ENCODE measurements at places on chromosomes 7 and 10.

- peak; percentile 59 for DNase-seq
Measured at GRCh38 chr7:31744294-31744874, 57.4 kb downstream of the PPP1R17 start.

- DNase-seq = no peak
Measured at GRCh38 chr10:105514106-105514505, 873.0 kb downstream of the SORCS3 start.

GRCh38 chr7:50272808-50273207, 31.7 kb upstream of the IKZF1 start:
- no peak for DNase-seq

DNA sequence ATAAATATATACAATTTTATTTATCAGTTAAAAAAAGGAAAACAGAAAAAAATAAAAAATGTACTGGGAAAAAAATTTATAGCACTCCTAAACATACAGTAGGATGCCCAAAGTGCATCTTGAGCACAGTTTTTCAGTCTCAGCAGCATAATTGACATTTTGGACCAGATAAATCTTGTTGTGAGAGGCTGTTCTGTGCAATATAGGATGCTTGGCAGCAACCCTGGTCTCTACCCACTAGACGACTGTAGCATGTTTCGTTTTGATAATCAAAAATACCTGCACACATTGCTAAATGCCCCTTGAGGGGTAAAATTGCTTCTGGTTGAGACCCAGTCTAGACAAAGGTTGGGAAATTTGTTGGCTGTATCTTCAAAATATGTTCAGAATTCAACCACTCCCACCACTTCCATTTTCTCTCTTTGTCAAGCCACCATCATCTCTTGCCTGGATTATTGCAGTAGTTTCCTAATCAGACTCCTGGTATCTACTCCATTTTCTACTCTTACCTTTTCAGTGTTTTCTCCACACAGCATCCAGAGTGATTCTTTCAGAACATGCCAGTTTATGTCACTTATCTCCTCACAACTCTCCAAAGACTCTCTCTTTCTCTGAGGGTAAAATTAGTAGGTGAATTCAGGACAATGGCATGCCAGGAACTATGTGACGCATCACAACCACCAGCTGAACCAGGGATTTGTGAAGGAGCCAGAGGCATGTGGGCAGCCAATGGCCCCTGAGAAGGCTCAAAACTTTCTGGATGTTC, 91.4 kb downstream of the GPR85 start:
- no peak for DNase-seq

GRCh38 chr10:124344266-124344590, 74.5 kb downstream of the OAT start:
- DNase-seq = no peak

GRCh38 chr10:86100581-86101061, 266.0 kb downstream of the GRID1 start:
- no peak for DNase-seq

GRCh38 chr7:64686493-64687184, 20.7 kb downstream of the ZNF107 start:
- DNase-seq = peak; percentile 48

GRCh38 chr10:34327184-34327583, 487.9 kb downstream of the PARD3 start:
- no peak for DNase-seq

- DNase-seq = no peak
Measured at GRCh38 chr10:111370101-111370500, 293.3 kb downstream of the ADRA2A start.

GRCh38 chr7:27897001-27897400, 157.0 kb downstream of the TAX1BP1 start:
- DNase-seq = no peak

- no peak for DNase-seq
Measured at GRCh38 chr7:132092106-132092505, 484.2 kb downstream of the PLXNA4 start.

DNA sequence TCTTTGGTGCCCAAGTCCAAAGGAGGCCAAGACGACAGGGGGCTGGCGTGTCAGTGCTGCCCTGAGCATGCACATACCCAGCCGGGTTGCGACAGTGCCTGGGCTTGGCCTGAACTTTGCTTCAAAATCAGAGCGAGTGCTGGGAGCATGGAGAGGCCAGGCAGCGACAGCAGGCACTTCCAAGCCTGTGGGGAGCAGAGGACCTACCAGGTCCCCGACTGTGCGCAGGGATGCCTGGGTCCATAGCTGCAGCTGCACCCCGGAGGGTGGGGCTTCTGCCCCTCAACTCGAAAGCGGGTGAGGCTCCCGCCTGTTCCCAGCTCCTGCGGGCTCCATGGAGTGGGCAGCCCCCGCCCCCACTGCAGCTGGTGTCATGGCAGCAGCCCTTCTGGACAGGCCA, 79.1 kb downstream of the HDAC9 start:
- no peak for DNase-seq

- DNase-seq = no peak
Measured at GRCh38 chr10:63767138-63767801, 246.1 kb downstream of the REEP3 start.

DNA sequence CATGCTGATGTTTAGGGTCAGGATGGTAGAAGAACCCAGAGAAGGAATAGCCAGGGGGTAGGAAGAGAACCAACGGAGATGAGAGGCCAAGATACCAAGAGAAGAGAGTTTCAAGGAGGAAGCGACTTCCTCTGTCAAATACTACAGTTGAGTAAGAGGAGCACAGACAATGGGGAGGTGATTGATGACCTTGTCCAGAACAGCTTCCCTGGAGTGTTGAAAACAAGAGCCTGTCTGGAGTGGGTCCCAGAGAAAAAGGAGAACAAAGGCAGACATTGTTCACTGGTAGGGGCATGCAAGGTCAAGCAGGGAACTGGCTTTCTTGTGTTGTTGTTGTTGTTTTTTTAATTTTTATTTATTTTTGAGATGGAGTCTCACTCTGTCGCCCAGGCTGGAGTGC, 9.6 kb upstream of the TRIM56 start:
- no peak for DNase-seq

GRCh38 chr10:84991301-84991700, 662.9 kb downstream of the CCSER2 start:
- DNase-seq = no peak

DNA sequence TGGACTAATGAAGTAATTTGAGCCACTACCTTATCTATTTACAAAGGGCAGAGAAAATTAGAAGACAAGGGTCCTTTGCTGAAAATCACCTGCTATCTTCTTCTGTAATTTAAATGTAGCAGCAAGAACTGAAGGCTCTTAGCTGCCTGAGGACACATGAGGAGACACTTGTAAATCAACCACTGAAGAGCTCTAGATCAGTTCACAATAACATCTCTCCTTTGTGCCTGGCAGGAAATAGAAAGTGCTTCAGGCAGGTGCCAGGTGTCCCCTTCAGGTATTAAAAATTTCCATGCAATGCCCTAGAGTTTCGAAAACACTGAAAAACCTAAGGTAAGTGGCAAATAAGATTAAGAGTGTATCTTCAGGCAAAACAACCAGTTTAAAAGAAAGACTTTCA, 474.6 kb downstream of the GRM8 start:
- no peak for DNase-seq

GRCh38 chr10:97673736-97674525, 13.1 kb downstream of the AVPI1 start:
- DNase-seq = peak; percentile 37

DNA sequence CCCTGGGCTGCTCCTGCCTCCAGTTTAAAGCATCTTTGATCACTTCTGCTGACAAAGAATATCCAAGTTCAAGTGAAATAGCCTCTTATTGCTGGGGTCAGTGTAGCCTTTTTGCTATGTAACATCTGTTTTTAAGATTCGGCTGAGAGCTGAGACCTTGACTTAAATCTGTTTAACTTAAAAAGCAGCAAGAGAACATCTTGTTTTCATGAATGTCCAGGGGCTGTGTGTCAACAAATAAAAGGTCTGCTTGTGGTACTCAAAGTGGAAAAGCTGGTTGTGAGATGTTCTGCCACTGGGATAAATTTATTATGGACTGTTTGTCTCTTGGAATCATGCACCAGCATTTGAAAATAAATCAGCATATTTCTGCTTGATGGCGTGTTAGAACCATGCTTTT, 73.2 kb downstream of the CALD1 start:
- no peak for DNase-seq

DNA sequence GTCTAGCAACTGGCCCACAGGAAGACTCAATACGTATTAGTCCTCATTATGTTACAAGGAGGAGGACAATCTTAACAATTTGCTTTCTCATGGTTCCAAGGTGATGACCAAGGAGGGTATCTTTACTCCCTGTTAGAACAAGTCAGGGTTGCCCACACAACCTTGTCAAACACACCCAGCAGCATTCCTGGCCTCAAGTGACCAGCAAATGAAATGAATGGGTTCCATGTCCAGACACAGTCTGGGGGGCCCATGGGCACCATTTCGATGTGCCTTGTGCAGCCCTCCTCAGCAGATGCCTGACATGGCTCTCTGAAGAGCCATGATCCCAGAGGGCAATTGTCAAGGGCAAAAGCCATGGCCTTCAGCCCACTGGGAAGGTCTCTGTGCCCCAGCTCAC, 40.8 kb downstream of the ANXA8 start:
- no peak for DNase-seq

- no peak for DNase-seq
Measured at GRCh38 chr10:29620112-29620690, 14.6 kb downstream of the SVIL start.

DNA sequence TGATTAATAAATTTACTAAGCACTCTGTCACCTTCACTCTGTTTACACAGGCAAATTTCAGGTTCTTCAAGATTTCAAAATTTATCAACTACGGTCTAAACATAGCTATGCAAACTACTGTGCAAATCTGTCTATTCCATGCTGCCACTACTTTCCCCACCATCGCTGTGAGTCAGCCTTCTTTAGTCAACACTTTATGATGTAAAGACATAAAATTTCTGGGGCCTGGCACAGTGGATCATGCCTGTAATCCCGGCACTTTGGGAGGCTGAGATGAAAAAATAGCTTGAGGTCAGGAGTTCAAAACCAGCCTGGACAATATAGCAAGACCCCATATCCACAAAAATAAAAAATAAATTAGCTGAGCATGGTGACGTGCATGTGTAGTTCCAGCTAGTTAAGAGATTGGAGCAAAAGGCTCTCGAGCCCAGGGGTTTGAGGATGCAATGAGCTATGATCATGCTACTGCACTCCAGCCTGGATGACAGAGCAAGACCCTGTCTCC, 42.6 kb downstream of the CNOT4 start:
- no peak for DNase-seq

DNA sequence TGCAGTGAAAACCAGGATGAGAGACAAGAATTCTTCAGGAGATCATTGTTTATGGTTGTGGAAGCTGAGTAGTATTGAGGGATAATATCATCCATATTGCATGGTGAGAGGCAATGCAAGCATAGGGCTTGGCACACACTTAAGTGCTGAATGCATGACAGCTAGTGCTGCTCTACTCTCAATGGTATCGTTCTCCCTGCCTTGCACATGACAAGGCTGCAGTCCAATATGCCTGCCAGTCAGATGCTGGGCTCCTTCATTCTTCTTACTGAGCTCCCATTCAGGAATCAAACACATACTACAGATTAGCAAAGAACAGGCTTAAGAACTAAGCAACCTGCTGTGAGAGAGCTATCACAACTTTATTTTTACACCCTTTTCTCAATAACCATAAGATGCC, 72.2 kb downstream of the SORCS1 start:
- no peak for DNase-seq

DNA sequence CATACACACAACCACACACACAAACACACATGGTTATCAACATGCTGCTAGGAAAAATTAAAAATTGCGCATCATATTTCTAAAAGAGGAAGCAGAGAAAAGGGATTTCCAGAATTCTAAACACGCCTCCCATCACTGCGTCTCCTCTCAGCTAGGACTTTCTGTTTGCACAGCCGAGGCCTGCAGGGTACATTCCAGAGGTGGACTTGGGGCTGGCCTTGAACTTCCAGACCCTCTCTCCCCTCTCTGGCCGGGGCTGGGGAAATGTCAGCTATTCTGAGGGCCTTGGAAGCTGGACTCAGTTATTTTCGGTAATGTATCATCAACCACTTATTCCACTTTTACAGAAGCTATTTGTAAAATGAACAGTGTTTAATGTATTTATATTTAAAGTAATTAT, 168.7 kb downstream of the GALNT17 start:
- no peak for DNase-seq

DNA sequence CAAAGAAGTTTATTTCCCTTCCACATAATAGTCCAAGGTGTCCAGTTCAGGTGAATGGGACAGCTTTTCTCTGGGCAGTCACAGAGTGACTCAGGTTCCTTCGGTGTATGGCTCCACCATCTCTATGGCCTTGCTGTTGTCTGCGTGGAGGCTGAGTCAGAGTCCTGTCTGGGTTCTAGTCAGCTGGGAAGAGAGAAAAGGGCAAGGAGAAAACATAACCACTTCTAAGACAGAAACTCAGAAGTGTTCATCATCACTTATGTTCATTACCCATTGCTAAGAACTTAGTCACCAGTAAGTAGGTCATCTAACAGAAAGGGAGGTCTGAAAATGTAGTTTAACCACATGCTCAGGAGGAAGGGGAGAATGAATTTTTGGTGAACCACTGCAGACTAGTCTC, 32.4 kb upstream of the CCDC7 start:
- peak; percentile 71 for DNase-seq

DNA sequence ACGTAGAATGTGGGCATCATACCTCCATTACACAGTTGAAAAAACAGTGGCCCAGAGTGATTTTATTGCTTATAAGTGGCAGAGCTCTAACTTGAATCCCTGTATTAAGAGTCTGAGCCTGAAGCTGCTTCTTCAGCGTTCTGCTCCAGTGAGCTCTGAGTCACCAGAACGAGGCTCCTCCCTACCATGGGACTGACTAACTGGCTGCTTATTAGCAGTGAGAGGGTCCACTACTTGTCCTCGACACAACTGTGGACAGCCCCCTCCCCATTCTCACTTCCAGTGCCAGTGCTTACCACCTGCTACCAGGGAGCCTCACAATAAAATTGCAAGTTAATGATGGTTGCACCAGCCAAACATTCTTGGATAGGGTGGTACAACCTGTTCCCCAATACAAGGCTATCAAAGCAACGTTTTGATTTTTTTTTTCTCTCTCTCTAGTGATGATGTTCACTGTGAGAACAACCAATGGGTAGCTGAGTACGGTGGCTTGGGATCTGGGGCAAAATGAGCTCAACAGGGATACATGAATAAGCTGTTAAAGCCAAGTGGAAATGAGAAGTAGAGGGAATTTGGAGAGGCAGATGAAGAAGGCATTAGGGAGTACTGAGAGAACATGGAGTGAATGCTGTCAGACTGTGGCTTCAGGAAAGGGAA, 2.7 kb upstream of the NRG3 start:
- DNase-seq = no peak

All from activated T-cell treated with anti-CD3 and anti-CD28 coated beads, Interleukin-2, amount 50 U/mL, for 48 hours (primary cell).